ENCODE measurements at places on chromosomes 5 and 9.

DNA sequence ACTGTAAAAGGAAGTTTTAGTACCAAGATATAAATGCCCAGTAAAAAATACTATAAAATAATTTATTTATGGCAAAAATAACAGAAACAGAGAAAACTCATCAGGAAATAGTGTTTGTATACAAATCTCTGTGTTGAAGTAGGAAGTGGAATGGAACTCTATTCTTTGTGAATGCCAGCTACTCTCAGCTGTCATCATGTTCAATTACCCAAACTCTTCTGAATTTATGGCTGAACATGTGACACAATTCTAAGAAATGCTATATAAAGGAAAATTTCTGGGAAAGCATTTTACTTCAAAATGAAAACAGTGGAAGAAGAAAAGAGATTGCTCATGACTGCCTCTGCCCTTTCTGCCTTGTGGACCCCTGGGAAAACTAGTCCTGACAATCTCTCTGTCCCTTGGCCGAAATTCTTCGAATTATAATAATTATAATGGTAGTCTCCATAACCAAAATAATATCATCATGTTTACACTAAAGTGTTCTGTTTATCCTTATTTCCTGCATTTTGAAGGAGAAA is 522.3 kb upstream of the ST8SIA4 start:
- no peak for DNase-seq

DNA sequence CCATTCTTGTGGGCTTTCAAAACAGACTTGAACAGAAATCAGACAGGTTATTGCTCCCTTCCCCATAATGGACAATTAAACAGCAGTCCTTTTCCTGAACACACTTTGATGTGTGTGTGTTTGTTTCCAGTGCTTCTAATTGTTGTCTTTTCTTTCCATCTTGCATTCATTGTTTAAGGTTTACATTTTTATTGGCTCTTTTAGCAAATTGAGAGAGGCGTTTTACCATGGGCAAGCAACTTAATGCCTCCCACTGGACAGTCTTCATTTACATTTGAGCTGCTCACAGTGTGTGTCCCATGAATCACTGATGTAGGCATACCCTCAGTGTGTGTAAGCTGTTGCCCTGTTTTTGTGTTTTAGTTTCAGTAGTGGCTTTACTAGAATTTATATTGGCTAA is 25.0 kb downstream of the WDR36 start:
- no peak for DNase-seq

DNA sequence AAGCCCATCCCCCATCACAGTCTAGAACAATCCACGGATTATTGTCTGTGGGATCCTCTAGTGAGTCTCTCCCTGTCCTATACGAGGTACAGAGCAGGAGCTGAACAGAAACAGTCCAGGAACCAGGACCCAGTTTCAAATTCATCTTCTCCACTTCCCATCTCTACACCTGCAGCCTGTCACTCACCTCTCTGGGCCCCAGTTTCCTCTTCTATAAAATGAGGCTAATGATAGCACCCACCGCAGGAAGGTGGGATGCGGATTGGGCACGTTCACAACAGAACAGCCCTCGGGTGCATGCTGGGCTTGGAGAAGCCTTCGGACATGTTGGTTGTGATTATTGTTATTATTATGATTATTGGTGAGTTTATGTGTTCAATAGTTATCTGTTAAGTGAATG is 78.5 kb downstream of the ANKRD33B start:
- no peak for DNase-seq

GRCh38 chr9:135335691-135336181 is 143.8 kb upstream of the PPP1R26 start:
- DNase-seq = no peak

GRCh38 chr9:80787636-80788035 is 901.7 kb downstream of the TLE1 start:
- DNase-seq = no peak

- no peak for DNase-seq
Measured at GRCh38 chr9:125202846-125203618, 2.7 kb downstream of the RABEPK start.

DNA sequence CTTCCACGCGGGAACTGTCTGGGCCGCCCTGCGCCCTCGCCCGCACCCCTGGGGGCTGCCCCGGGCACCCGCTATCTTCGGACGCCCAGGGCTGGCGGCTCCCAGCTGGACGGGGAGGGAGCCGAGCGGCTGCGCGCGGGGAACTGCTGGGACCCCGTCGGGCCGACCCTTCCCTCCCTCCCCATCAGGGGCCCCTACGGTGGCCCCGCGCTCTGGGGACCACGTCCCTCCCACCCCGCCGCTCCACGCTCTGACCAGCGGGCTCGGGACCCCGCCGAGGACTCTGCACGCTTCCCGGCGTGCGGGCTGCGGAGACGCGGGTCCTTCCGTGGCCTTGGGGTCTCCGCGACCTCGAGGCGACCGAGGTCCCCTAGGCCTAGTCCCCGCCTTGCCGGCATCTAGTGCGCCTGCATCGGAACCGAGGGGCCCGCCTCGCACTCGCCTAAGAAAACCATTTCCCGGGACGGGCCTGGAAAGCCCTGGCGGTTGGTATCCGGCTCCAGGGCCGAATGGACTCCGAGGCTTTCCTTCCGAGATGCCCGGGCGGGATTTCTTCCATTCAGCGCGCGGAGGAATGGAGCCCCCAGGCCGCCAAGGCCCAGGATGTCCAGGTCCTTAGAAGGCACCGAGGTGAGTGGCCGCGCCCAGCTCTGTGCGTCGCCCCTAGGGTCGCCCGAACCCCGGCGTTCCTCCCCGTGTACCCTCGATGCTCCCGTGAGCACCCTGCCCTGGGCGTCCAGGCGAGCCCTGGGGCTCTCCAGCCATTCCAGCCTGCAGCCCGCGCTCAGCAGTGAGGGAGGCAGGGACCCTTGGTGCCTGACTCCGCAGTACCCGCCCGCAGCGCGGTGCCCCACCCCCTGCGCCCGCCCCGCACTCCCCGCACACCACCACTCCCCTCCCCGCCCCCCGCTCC is 705 bp upstream of the SLC6A3 start:
- no peak for DNase-seq

Data from activated CD8-positive, alpha-beta memory T cell treated with anti-CD3 and anti-CD28 coated beads for 1 hour (primary cell).